Fibroblast of skin of right biceps (primary cell): ENCODE measurements at places on chromosomes 6 and 20.

DNA sequence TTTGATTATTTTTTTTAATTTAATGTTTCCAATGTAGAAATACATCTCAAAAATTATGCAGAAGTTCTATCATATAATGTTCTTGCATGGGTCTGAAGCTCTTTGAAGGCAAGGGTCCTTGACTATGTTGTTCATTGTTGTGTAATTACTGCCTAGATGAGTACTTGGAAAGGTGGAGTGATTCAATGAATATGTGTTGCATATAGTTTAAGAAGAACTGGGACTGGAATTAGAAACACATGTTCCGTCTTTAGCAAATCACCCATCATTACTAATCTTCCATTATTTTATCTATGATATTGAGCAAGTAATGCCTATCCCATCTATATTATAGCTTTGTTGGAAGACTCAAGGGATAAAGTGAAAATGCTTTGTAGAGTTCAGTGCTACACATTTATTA, 147.3 kb downstream of the LAMA2 start:
- no peak for DNase-seq

DNA sequence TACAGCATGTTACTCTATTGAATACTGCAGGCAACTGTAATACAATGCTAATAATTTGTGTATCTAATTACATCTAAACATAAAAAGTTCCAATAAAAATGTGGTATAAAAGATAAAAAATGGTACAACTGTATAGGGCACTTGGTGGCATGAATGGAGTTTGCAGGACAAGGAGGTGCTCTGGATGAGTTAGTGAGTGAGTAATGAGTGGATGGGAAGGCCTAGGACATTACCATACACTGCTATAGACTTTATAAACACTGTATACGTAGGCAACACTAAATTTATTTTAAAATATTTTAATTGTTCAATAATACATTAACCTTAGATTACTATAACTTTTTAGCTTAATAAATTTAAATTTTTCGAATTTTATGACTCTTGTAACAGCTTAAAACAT, 579.6 kb upstream of the MAN1A1 start:
- DNase-seq, result no peak

- no peak for DNase-seq
Observed at GRCh38 chr20:31641391-31641790, 3.7 kb downstream of the COX4I2 start.

GRCh38 chr20:41892031-41892430, 273.9 kb upstream of the CHD6 start:
- no peak for DNase-seq

- DNase-seq, result no peak
Observed at GRCh38 chr6:116373300-116373699, 2.6 kb downstream of the DSE start.

DNA sequence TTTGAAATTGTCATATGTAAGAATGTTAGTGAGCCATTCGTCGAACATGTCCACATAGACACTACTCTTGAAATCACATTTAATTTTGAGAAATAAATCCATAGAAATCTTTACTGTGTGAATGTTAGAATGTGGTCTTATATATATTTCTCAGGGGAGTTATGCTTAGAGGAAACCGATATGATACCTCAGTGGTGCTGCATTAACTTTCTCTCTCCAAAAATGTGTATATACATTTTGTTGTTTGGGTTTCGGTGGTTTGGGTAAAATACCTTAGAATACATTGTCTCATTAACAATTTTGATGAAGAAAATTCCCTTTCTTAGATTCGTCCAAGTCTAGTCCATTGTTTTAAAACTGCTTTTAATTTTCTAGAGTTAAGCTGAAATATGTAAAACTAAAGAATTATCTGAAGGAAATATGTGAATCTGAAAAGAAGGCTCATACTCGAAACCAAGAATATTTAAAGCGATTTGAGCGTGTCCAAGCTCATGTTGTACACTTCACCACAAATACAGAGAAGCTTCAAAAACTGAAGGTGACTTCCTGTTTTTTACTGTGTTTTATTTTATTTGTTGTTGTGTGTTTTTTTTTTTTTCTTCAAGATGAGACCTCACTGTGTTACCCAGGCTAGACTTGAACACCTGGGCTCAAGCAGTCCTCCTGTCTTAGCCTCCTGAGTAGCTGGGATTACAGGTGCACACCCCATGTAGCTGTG, 10.3 kb downstream of the KIZ start:
- no peak for DNase-seq

DNA sequence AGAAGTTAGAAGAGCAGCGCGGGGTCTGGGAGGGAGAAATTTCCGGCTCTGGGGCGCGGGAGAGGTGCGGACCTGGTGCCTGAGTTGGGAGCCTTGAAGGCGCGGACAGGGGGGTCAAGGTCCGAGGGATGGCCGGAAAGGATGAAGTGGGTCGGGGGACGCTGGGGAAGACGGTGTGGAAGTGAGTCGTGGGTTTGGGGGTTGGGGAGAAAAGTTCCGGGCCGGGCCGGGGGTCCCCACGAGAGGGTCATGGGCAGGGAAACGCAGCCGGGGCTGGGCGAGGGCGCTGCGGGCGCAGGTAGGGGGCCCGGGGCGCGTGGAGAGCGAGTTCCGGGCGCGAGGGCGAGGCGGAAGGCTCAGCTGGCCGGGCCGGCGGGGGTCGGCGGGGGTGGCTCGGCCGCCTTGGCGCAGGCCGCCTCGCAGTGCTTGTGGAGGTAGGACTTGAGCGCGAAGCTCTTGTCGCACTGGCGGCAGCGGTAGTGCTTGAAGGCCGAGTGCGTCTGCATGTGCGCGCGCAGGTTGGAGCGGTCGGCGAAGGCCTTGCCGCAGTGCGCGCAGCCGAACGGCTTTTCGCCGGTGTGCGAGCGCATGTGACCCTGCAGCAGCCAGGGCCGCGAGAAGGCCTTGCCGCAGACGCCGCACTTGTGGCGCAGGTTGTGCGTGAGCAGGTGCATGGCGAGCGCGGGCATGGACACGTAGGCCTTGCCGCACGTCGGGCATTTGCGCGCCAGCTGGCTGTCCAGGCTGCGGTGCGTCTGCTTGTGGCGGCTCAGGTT, 10.5 kb upstream of the SRXN1 start:
- DNase-seq, result peak; percentile 17

DNA sequence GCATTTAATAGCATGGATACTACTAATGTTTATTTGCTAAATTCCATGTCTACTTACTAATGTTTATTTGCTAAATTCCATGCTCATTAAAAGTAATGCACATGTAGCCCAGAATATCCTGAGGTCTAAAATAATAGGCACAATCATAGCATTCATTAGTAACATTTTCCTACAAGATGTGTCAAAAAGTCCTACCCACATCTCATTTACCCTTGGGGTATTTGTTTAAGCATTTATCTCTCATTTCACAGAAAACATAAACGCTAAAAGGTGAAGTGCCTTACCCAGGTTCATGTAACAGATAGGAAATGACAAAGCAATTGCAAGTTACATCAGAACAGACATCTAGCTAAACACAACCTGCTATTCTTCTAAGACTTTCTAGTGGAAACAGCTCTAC, 457.1 kb downstream of the HACE1 start:
- DNase-seq, result peak; percentile 1

DNA sequence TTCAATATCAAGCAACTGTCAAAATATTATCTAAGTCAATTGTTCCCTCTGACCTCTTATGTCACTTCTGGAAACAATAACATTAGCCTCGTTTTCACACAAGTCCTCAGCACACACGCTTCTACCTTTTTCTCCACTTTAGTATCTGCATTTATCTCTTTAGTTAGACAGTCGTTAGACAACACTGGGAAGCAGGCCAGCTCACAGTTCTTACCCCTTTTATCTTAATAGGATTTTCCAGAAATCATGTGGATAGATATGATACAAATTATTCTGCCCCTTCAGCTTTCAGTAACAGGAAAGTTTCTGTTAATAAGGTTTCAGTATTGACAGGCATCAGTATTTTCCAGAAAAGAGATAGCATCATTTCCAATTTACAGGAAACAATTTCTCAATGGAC, 25.9 kb upstream of the HAO1 start:
- DNase-seq, result no peak

GRCh38 chr6:108222064-108222463, 38.8 kb downstream of the SNX3 start:
- DNase-seq, result no peak

- DNase-seq, result peak; percentile 16
Observed at GRCh38 chr6:38241200-38241871, 398.4 kb downstream of the BTBD9 start.

DNA sequence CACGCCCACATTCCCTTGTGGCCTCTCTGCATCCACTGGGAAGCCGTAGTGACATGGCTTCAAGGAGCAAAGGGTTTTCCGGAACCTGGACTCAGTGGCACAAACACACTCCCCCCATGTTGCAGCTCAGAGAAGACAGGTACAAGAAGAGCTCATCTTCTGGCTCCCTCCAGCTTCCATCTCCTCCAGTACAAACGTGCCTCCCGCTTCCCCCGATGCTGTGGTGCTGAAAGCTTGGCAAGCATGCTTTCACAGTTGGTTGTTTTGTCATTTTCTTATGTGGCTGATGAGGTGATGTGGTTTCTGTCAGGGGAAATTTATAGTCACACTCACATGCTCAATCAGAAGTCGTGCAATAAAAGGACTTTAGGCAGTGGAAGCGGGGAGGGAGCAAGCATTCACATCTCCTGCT, 258.5 kb downstream of the KIF16B start:
- DNase-seq, result no peak

DNA sequence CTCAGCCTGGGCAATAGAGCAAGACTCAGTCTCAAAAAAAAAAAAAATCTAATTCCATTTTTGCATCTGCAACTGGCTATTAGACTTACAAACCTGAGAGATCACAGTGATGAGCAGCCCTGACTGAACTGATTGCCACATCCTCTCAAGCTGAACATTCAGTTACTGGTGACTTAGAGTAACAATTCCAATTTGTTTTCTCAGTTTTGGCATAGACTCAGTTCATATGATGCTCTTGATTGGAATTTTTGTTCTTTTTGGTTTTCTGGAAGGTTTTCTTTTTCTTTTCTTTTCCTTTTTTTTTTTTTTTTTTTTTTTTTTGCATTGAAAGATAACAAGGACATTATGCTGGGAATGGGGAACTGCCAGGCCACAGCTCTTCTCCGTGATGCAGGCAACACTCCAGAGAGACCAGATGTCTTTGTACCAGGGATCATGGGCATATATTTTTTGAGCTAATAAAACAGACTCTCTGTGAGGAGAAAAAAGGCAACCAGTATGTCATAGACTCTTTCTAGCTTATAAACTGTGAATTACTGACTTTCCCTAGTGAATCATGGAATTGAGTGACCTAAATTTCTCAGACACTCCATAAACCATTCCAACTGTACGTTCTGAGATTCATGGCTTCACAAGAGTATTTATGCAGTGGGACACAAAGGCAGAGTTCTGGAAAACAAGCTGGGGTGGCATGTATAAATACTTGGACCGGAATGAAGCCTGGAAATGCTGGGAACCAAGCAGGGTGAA, 86.0 kb upstream of the SLC2A12 start:
- peak; percentile 31 for DNase-seq

DNA sequence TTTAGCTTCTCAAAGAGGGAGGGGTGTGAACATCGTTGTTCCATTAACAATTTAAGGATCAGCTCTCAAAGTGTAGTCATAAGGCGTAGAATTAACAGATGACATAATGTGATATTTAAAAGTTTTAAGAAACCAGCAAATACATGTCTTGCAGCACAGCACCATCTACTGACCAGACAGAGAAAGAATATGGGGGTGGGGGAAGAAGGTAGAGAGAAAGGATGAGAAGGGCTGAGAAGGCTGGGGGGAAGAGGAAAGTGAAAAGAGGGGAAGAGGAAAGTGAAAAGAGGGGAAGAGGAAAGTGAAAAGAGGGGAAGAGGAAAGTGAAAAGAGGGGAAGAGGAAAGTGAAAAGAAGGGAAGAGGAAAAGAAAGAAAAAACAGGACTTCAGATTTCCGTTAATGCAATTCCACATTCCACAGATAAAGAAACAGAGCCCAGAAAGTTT, 80.9 kb downstream of the HAO1 start:
- peak; percentile 73 for DNase-seq

DNA sequence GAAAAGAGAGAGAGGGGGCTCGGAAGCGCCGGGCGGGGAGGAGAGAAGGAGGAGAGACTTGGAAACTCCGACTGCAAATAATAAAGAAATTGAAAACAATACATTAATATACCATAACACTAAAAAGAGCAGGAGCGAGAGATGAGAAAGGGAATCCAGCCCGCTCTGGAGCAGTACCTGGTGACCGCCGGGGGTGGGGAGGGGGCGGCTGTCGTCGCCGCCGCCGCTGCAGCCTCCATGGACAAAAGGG, 338 bp downstream of the E2F3 start:
- no peak for DNase-seq

- no peak for DNase-seq
Observed at GRCh38 chr20:33071198-33071597, 8.2 kb upstream of the BPIFB4 start.

- DNase-seq, result no peak
Observed at GRCh38 chr6:119255492-119255891, 94.1 kb downstream of the MAN1A1 start.
